Stomach (tissue), 19 donors: ENCODE measurements at places on chromosomes 6 and 20. TPM values are rescaled to one million over a fixed set of nuclear protein-coding genes. Genes with fewer than 3 reads are reported as not detected.

DNA sequence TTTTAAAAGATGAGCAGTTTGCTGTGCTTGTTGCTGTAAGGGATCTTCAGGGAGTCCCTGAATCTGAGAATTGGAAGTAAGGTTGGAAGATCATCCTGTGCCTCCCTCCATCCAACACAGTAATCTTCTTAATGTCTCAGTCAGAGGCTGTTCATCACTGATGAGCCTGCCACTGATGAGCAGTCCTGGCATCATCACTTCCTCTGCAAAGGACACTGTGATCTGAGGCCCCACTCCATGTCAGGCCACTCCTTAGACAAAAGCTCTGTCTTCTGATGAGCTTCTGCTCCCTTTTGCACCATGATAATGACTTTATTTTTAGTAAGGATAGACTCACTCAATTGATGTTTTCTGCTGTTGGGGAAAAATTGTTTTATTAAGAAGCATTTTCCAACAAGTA is 121.0 kb downstream of the UST start:
- no peaks in the 10 kb centered on the region for H3K27me3 ChIP-seq
- H3K27ac ChIP-seq: no peak overlapping the region
- H3K36me3 ChIP-seq: no peaks in the 10 kb centered on the region
- H3K4me3 ChIP-seq: no peak overlapping the region

The PAX1 gene
- not detected for total RNA-seq

GRCh38 chr6:129120856-129121638 is 238.1 kb downstream of the LAMA2 start:
- H3K36me3 ChIP-seq: no peaks in the 10 kb centered on the region
- H3K27me3 ChIP-seq: no peaks in the 10 kb centered on the region
- DNase-seq: no peak
- no peak overlapping the region for H3K4me3 ChIP-seq
- H3K4me1 ChIP-seq: no peaks in the 10 kb centered on the region
- no peak overlapping the region for H3K27ac ChIP-seq

GRCh38 chr20:38897267-38897666 is 28.9 kb upstream of the FAM83D start:
- peaks cover 9% of the 10 kb centered on the region for H3K4me1 ChIP-seq
- H3K27ac ChIP-seq: no peak overlapping the region
- no peaks in the 10 kb centered on the region for H3K36me3 ChIP-seq

- H3K27me3 ChIP-seq: no peaks in the 10 kb centered on the region
- DNase-seq: no peak
- H3K36me3 ChIP-seq: no peaks in the 10 kb centered on the region
- H3K27ac ChIP-seq: no peak overlapping the region
- peaks cover 6% of the 10 kb centered on the region for H3K4me1 ChIP-seq
Observed at GRCh38 chr6:111986651-111987050, 67.3 kb upstream of the CCN6 start.

DNA sequence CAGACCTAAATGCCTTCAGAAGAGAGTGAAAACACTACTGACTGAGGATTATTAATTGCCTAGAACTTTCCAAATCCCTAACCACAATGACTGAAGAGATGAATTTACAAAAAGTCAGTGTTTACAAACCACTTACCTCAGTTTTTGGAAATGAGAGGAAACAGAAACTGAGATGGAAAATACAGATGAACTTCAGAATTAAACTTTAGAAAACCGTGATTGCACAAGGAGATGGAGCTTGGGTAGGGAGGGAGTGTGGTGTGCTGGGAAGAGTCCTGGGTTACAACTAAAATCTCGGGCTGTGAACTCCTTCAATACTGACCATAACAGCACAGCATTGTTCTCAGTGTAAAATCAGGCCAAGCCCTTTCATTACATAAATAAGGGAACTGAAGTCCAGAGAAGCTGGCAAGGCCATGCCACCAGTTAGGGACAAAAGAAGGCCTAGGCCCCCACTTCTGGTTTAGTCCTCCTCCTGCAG is 4.0 kb downstream of the ELMO2 start:
- H3K4me3 ChIP-seq: no peak overlapping the region
- H3K36me3 ChIP-seq: peaks cover 4% of the 10 kb centered on the region
- no peaks in the 10 kb centered on the region for H3K27me3 ChIP-seq
- H3K4me1 ChIP-seq: peaks cover 85% of the 10 kb centered on the region
